ENCODE measurements at places on chromosomes 7 and 10. TPM values are rescaled to one million over a fixed set of nuclear protein-coding genes. Genes with fewer than 3 reads are reported as not detected.
A peak's percentile ranks its signal among the peaks of the same experiment; 100 is the strongest.

DNA sequence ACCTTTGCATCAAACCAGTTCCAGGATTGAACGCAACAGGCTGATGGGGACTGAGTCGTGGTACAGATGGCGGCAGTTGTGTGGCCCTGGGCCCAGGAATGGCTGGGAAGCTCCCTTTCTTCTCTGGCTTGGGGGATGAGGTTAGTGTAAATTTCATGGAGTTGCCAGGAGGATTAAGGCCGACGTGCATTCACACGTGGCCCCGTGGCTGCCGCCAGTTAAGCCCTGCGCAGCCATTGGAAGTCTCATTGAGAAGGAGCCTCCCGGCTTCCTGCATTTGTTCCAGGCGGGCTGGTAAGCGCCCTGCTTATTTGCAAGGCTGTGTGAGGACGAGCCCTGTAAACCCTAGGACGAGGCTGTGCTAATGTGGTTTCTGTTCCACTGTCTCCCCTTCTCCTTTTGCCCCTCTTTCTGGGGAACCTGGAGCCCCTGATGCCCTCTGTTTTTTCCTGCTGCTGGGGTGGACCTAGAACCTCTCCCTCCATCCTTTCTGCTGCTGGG, 174.7 kb upstream of the TNRC18 start:
- no peak for DNase-seq
- H3K4me3 ChIP-seq = no peak overlapping the region
- H3K4me1 ChIP-seq = peaks cover 21% of the 10 kb centered on the region

DNA sequence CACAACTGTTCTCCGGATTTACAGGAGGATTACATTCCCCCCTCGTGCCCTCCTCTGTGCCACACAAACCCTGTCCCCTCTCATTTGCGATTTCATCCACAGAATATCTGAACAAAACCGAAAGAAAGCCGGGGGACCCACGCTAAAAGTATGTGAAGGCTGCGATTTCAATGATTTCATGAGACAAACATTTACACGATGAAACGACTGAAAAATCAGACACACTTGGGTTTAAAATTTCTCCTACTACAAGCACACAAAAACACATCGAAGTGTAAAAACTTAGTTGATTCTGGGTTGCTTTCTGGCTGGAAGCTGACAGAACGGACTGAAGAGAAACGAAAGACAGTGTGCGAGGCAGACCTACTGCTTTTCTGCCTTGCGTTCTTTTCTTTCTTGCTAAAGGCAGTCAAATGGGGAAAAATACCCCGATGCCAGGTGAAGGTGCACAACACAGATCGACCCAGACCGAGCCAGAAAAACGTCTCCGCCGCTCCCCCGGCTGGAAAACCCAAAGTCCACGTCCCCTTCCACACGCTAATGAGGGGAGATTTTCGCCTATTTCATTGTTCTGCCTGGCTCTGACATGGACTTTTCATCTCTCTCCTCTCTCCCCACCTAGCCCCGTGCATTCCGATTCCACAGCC, 1.2 kb downstream of the HIPK2 start:
- H3K4me1 ChIP-seq = peaks cover 43% of the 10 kb centered on the region
- peak overlapping the region; percentile 81 for H3K27ac ChIP-seq
- H3K4me3 ChIP-seq = peak overlapping the region; percentile 72

- no peaks in the 10 kb centered on the region for H3K27me3 ChIP-seq
- DNase-seq = no peak
- H3K4me1 ChIP-seq = no peaks in the 10 kb centered on the region
- no peaks in the 10 kb centered on the region for H3K36me3 ChIP-seq
Measured at GRCh38 chr10:78441694-78442093, 408.0 kb downstream of the RPS24 start.

GRCh38 chr7:29564496-29565223, 1.0 kb downstream of the PRR15 start:
- no peak for DNase-seq
- peaks cover 22% of the 10 kb centered on the region for H3K27me3 ChIP-seq
- H3K36me3 ChIP-seq = no peaks in the 10 kb centered on the region
- H3K4me3 ChIP-seq = no peak overlapping the region
- no peak overlapping the region for H3K27ac ChIP-seq

GRCh38 chr10:48634198-48634983, 29.5 kb upstream of the ARHGAP22 start:
- H3K36me3 ChIP-seq = no peaks in the 10 kb centered on the region
- H3K4me1 ChIP-seq = peaks cover 8% of the 10 kb centered on the region

DNA sequence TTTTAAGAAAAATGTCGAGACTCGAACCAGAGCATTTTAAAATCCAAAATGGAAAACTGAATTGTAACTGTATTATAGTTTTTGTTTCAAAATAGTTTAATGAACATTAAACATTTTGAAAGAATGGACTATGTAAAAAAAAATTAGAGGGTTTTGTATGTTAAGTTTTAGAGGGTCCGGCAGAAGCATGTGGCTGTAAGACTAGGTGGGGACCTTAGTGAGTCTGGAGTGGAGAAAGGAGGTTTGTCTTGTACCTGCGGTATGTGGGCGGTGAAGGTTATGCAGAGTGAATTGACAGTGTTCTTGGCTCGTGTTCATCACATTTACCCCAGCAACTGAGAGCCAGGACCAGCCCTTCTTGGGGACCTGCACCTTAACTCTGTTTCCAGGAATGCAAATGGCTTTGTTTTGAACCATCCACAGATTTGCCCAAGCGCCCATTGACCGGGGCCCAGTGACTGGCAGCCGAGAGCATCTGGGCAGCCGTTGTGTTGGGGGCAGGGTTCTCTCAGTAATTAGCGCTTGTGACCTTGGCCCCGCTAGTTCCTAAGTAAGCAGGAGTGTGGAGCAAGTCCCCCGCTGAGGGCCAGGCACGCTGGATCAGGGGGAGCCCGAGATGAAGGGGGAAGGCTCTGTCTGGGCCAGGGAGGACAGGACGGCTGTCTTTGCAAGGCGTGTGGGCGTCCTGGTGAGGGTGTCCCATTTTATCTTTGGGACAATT, 1.4 kb upstream of the KLF6 start:
- peaks cover 6% of the 10 kb centered on the region for H3K36me3 ChIP-seq
- H3K27ac ChIP-seq = peak overlapping the region; percentile 100
- peaks cover 16% of the 10 kb centered on the region for H3K4me1 ChIP-seq
- no peaks in the 10 kb centered on the region for H3K27me3 ChIP-seq

- H3K27me3 ChIP-seq = no peaks in the 10 kb centered on the region
- no peak for DNase-seq
- H3K36me3 ChIP-seq = peaks cover 5% of the 10 kb centered on the region
- no peak overlapping the region for H3K27ac ChIP-seq
Measured at GRCh38 chr10:124728830-124729661, 15.1 kb downstream of the FAM53B start.

- DNase-seq = no peak
- H3K4me3 ChIP-seq = no peak overlapping the region
Measured at GRCh38 chr10:63515002-63515763, 6.0 kb upstream of the REEP3 start.

DNA sequence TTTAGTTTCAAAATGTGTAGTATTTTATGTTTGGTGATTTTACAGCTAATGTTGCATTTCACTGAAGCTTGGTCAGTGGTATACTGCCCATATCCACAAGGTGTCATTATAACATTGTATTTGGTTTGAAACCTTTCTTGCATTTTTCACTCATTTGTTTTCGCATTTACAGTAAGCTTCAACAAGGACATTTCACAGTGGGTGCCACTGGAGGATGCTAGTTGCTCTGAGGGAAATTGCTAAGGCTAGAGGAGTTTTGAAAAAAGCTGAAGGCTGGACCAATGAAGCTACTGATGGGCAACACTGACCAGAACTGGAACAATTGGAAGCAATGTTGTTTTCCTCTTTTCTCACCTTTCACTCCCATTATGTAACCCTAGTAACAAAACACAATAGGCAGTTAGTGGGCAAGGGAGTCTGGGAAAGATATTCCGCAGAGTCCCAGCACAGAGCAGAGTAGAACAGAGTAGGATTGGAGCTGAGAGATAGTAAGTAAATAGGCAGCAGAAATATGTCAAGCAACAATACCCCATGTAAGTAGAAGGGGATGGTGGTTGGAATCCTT, 23.6 kb upstream of the SRI start:
- H3K27ac ChIP-seq = no peak overlapping the region
- H3K4me1 ChIP-seq = no peaks in the 10 kb centered on the region
- no peaks in the 10 kb centered on the region for H3K27me3 ChIP-seq
- no peaks in the 10 kb centered on the region for H3K36me3 ChIP-seq

- no peak for DNase-seq
- no peaks in the 10 kb centered on the region for H3K36me3 ChIP-seq
- no peak overlapping the region for H3K27ac ChIP-seq
- no peak overlapping the region for H3K4me3 ChIP-seq
- H3K27me3 ChIP-seq = no peaks in the 10 kb centered on the region
Measured at GRCh38 chr7:109020251-109020650, 450.6 kb downstream of the DNAJB9 start.

- H3K27me3 ChIP-seq = no peaks in the 10 kb centered on the region
- no peak overlapping the region for H3K4me3 ChIP-seq
- H3K4me1 ChIP-seq = no peaks in the 10 kb centered on the region
- no peak for DNase-seq
- no peak overlapping the region for H3K27ac ChIP-seq
Measured at GRCh38 chr10:4151466-4151865, 366.5 kb upstream of the KLF6 start.

GRCh38 chr10:82358486-82359099, 483.6 kb downstream of the NRG3 start:
- H3K27me3 ChIP-seq = no peaks in the 10 kb centered on the region
- no peak for DNase-seq
- H3K4me3 ChIP-seq = no peak overlapping the region

GRCh38 chr7:149772956-149773434, 393 bp downstream of the ZNF467 start:
- H3K36me3 ChIP-seq = no peaks in the 10 kb centered on the region
- H3K27ac ChIP-seq = peak overlapping the region; percentile 24
- H3K4me3 ChIP-seq = peak overlapping the region; percentile 26
- peak; percentile 20 for DNase-seq
- H3K27me3 ChIP-seq = no peaks in the 10 kb centered on the region
- peaks cover 7% of the 10 kb centered on the region for H3K4me1 ChIP-seq

DNA sequence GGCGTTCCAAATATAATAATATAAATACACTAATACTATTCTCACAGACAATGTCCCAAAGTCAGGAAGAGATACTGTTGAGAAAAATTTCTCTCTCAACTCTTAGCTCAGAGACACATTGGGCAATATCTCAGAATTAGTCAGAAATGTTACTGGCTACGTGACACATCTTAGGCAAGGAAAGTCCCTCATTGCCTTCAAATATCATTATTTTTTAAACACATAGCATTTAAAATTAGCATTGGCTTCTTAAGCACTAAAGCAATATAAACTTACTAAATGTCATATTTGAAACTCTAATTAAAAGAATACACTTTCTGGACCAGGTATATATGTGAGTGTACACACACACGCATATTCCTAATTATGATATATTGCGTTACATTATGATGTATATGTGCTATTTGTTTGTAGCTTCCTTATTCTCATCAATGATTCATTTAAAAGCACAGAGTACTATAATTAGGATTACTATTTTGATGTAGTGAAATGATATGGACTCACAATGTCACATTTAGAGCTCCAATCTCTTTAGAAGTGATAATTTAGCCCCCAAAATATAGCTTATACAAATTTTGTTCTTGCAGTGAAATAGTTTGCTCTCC, 255.8 kb downstream of the TWIST1 start:
- no peaks in the 10 kb centered on the region for H3K36me3 ChIP-seq
- no peaks in the 10 kb centered on the region for H3K4me1 ChIP-seq
- no peaks in the 10 kb centered on the region for H3K27me3 ChIP-seq
- no peak overlapping the region for H3K27ac ChIP-seq

- no peak for DNase-seq
- H3K27ac ChIP-seq = no peak overlapping the region
- H3K4me1 ChIP-seq = no peaks in the 10 kb centered on the region
- H3K4me3 ChIP-seq = no peak overlapping the region
- H3K27me3 ChIP-seq = no peaks in the 10 kb centered on the region
Measured at GRCh38 chr7:5671046-5671445, 110.4 kb downstream of the RNF216 start.

- DNase-seq = no peak
- no peak overlapping the region for H3K4me3 ChIP-seq
- no peaks in the 10 kb centered on the region for H3K27me3 ChIP-seq
- no peak overlapping the region for H3K27ac ChIP-seq
- no peaks in the 10 kb centered on the region for H3K36me3 ChIP-seq
- H3K4me1 ChIP-seq = peaks cover 52% of the 10 kb centered on the region
Measured at GRCh38 chr10:72310636-72311035, 36.9 kb downstream of the DDIT4 start.

- H3K36me3 ChIP-seq = no peaks in the 10 kb centered on the region
- no peak for DNase-seq
- no peak overlapping the region for H3K27ac ChIP-seq
- H3K4me1 ChIP-seq = no peaks in the 10 kb centered on the region
- H3K4me3 ChIP-seq = no peak overlapping the region
Measured at GRCh38 chr7:2159176-2159520, 73.6 kb downstream of the MAD1L1 start.

DNA sequence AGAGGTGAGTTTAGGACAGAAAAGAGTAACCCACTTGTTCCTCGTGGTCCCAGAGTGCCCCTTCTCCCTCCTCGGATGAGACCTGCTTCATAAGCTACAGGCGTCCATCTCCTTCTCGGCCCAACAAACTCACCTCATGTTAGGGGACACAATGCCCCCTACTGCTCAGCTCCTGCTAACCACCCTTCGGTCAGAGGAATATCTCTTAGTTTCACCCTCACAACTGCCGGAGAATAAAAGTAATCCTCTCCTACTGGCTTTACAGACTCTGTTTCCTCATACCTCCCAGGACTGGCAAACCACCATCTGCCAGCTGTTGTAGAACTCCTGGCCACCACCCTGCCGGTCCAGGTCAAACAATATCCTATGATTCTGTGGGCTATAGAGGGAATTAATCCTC, 3.2 kb downstream of the AKR1B15 start:
- H3K4me3 ChIP-seq = no peak overlapping the region
- H3K27me3 ChIP-seq = no peaks in the 10 kb centered on the region
- DNase-seq = no peak
- H3K4me1 ChIP-seq = no peaks in the 10 kb centered on the region

DNA sequence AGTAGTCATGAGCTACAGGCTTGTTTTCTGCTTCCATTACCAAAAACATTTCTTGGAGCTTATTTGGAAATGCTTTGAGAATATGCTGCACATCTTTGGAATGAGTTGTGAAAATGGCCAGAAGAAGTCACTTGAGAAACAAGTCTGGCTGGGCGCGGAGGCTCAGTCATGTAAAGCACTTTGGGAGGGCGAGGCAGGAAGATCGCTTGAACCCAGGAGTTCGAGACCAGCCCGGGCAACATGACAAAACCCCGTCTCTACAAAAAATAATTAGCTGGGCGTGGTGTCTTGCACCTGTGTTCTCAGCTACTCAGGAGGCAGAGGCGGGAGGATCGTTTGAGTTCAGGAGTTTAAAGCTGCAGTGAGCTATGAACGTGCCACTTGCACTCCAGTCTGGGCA, 882 bp upstream of the CHCHD1 start:
- H3K27me3 ChIP-seq = no peaks in the 10 kb centered on the region
- peaks cover 39% of the 10 kb centered on the region for H3K4me1 ChIP-seq
- no peaks in the 10 kb centered on the region for H3K36me3 ChIP-seq
- DNase-seq = no peak
- peak overlapping the region; percentile 81 for H3K27ac ChIP-seq

ARHGEF5 gene
- 10.3 TPM for total RNA-seq

EPO gene
- total RNA-seq = not detected

ACBD7 gene
- total RNA-seq = 1.2 TPM

PKD2L1 gene
- not detected for total RNA-seq

PRKAR2B gene
- 1.1 TPM for total RNA-seq

ITPRIP gene
- total RNA-seq = 12.8 TPM

CHAT gene
- not detected for total RNA-seq

CTAGE8 gene
- 0.77 TPM for total RNA-seq

UCN3 gene
- total RNA-seq = not detected

PPP1R9A gene
- not detected for total RNA-seq

SLC13A1 gene
- total RNA-seq = not detected

SLC26A4 gene
- total RNA-seq = 2.1 TPM

AKAP9 gene
- total RNA-seq = 34.9 TPM

All from CD8-positive, alpha-beta memory T cell (primary cell).